Cortex of kidney (tissue), 1 donor: ENCODE measurements at places on chromosomes 7 and 10.

DNA sequence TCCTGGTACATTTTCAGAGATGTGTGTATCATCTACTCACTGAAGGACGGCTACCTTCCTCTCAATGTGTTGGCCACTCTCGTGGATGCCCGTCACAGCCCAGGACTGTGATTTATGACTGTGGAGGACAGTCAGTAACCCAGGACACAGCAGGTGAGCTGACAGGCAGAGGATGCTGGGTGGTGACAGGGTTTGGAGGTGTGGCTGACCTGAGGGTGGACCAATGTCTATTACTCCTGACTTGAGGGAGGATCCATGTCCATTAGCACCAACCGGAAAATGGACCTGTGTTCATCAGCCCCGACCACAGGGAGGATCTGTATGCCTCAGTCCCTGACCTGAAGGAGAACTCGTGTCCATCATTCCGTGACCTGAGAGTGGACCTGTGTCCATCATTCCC is 96.1 kb downstream of the ADCY1 start:
- no peak for DNase-seq

DNA sequence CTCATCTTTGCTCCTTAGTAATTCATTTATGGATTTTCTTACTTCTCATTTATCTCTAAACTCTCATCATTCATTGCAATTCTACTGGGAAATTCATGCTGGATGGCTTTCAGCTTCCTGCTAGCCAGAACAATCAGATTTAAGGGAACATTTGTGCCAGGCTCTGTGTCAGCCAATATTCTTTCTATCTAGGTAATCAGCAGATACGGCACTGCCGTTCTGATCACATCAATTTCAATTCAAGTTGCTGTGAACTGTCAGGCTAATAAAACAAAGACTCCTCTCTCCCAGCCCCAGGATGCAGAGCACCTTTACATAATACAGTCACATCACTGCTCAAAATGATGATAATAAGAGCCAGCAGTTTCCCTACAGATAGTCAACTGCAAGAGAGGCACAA is 468.3 kb downstream of the SORCS1 start:
- DNase-seq: no peak

- no peak for DNase-seq
Measured at GRCh38 chr10:30116041-30116491, 56.7 kb upstream of the JCAD start.

GRCh38 chr7:115040495-115040894 is 118.6 kb downstream of the MDFIC start:
- no peak for DNase-seq

GRCh38 chr10:47276576-47277351 is 23.2 kb upstream of the GDF10 start:
- no peak for DNase-seq
